ENCODE measurements at places on chromosomes 5 and 9. TPM values are rescaled to one million over a fixed set of nuclear protein-coding genes. Genes with fewer than 3 reads are reported as not detected.

The TMEM232 gene
- total RNA-seq = 0.74 TPM

The BTF3 gene
- 936 TPM for total RNA-seq

The LRRC19 gene
- total RNA-seq = not detected

The PCDHB16 gene
- total RNA-seq = not detected

The FBXO38 gene
- 43.1 TPM for total RNA-seq

The NTNG2 gene
- total RNA-seq = 0.77 TPM

The LCN9 gene
- not detected for total RNA-seq

The PCDHA11 gene
- total RNA-seq = not detected

The ECM2 gene
- total RNA-seq = not detected

The DBH gene
- not detected for total RNA-seq

The GABRA1 gene
- total RNA-seq = not detected

The LHX3 gene
- not detected for total RNA-seq

The TTLL11 gene
- total RNA-seq = 0.97 TPM

The NOXA1 gene
- 1.1 TPM for total RNA-seq

The OR1J1 gene
- not detected for total RNA-seq

The BSPRY gene
- 7.6 TPM for total RNA-seq

The PIP5K1B gene
- 1.1 TPM for total RNA-seq

The MTAP gene
- total RNA-seq = 55.6 TPM

The PITX1 gene
- 0.14 TPM for total RNA-seq

The LURAP1L gene
- not detected for total RNA-seq

The LPCAT1 gene
- total RNA-seq = 48.4 TPM

The SPATA31C1 gene
- not detected for total RNA-seq

Data from activated CD4-positive, alpha-beta memory T cell treated with anti-CD3 and anti-CD28 coated beads for 36 hours (primary cell).